Activated T-helper 1 cell treated with anti-CD3 and anti-CD28 coated beads, Interleukin-12 subunit alpha, Interleukin-12 subunit beta, Interleukin-2, Interleukin-4 antibody, amounts not matched to agents 30 ng/mL and 10 ng/mL and 1 ng/mL, durations not matched to agents 14 hours and 24 hours and 36 hours (primary cell): ENCODE measurements at places on chromosomes 1 and 21.

DNA sequence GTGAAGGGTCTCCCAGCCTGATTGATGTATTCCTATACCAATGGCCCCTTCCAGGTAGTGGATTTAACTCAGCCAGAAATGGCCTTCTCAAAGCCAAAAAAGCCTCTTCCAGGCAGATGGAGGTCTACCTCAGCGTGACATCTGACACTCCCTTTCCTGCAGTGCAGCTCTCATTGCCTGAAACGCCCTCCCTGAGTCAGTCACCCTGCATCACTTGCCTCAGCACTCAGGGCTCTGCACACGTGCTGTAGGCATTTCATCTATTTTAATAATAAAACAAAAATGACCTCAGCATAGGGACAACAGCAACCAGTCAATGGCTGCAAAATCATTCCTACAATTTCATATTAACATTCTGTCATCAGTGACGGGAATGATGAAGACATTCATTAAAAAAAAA lies 64.4 kb upstream of the GJA5 start:
- no peak for DNase-seq

DNA sequence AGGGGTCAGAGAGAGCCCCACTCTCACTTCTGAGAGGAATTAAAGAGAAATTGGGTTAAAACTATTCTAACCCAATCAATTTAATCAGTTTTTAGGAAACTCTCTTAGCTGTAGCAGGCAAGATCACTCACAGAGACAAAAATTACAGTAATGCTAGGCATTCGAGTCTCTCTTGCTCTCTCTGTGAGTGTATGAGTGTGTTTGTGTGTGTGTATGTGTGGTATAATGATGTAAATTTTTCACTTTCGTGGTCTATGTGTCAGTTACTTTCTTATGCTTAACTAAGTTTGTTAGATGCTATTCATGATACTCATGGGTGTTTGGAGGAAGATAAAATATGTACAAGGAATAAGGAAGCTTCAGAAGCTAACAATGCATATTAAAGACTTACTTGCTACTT lies 131.3 kb downstream of the FASLG start:
- no peak for DNase-seq

DNA sequence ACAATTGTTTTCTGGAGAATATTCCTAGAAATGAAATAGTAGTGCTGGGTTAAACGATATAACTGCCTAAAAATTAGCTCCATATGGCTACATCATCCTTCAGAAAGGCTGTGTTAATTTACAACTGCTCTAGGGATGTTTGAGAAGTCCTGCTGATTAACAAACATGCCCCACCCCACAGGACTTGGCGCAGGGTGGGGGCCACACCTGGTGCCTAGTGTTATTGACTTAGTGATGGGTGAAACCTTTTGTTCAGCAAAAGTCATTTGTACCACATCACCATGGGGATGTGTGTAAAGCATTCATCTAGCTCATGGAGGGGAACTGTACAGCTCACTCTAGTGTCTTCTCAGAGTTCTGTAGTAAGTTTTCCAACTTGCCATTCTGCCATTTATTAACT lies 492.8 kb downstream of the CAMTA1 start:
- DNase-seq: no peak

DNA sequence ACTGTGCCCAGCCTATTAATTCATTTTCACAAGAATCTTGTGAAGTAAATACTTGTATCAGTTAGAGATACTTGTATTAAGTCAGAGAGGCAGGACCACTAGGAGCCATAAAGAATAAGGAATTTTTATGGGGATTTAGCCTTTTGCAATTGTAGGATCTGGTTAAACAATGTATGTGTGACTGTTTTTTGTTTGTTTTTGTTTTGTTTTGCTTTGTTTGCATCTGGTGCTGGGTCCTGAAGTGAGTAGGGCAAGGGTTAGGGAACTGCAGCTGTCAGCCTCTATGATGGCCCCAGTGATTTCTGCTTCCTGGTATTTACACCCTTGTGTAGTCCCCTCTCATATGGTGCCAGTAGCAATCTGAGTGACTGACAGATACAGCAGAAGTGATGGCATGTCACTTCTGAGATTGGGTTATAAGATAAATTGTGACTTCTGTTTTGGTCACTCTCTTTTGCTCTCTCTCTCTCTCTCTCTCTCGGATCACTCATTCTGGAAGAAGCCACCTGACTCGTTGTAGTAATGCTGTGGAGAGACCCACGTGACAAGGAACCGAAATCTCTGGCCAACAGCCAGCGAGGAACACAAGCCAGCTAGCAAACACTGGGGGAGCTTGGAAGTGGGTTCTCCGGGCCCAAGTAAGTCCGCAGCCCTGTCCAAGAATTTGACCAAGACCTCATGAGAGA lies 96.2 kb upstream of the MARK1 start:
- DNase-seq: no peak

DNA sequence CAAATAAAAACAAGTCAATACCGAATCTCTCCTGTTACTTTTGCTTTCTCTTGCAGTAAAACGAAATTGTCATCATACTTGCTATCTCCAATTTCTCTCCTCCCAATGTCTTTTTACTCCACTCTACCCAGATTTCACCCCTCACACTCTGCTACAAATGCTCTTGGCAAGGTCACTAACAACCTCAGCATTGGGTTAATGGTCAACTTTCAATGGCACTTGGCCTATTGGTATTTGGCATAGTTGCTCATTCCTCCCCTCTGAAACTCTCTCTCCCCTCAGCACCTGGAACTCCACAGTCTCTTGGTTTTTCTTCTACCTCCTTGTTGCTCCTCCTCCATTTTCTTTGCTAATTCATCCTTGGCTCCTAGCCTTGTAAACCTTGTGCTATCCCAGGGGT lies 367.3 kb downstream of the PTPRU start:
- DNase-seq: no peak
